ENCODE measurements at places on chromosomes 5 and 9.
A peak's percentile ranks its signal among the peaks of the same experiment; 100 is the strongest.

DNA sequence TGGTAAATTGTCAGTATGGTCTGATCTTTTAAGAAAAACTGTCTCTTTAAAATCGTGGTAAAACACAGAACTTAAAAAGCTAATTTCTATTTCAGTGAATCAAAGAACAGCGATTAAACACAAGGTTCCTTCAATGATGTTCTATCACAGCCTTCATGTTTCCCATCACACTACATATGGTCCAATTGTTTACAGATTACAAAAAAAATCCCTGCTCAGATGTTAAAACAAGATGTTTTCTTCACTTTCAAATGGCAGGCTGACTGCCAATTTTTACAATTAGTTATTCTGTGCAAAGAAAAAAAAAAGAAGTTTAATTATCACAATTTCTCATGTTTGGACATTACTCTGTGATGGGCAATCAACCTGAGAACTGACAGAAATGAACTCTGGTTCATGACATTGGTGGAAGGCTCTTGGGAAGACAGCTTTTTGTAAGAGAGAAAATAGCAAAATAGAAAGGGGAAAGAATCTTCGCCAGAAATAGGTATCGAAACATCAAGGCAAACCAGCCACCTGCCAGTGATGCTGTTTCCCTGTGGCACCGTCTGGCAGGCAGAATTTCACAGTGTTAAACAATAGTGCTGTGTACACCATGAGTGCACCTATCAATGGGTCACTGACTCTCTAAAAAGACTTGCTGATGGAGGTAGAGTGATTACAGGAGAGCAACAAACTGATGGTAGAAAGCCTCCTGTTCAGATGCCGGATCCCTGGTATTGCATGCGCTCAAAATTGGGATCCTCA lies 1020.0 kb upstream of the ARRDC3 start:
- no peak for DNase-seq

- DNase-seq: no peak
Measured at GRCh38 chr9:16150501-16150900, 597.7 kb downstream of the CCDC171 start.

GRCh38 chr9:130995086-130996011 lies 13.6 kb upstream of the LAMC3 start:
- peak; percentile 2 for DNase-seq

DNA sequence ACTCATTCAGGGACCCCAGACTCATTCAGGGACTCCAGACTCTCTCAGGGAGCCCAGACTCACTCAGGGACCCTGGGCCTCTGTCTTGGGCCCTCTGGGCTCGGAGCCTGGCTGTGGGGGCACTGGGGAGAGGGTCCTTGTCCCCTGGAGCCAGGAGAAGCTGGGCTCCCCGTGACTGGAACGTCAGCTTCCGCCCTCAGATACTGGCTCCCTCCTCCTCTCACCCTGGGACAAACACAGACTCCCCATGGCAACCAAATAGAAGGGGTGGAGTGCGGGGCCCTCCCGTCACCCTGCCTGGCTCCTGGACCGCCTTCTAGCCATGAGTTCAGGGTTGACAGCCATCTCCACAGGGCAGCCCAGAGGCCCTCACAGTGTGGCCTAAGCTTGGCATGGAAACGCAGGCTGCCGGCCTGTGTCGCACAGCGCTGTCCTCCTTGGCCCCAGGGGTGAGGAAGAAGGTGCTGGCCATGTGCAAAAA lies 27.6 kb downstream of the ZDHHC11B start:
- peak; percentile 35 for DNase-seq

DNA sequence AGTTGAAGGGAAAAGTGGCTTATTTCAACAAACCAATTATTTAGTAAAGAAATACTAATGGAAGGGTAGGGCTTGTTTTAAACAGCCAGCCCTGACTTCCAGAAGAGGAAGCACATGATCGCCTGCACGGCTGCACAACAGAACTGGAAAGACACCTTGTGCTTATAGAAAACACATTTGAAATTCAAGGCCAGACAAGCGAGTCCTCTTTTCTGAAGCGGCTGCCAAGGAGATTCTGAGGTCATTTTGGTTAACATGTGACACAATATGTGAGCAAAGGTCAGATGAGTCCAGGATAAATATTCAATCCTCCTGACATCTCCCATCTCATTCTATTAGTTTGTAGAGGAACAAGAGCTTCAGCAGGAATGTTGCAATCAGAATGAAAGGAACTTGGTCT lies 461.4 kb upstream of the ST8SIA4 start:
- no peak for DNase-seq

DNA sequence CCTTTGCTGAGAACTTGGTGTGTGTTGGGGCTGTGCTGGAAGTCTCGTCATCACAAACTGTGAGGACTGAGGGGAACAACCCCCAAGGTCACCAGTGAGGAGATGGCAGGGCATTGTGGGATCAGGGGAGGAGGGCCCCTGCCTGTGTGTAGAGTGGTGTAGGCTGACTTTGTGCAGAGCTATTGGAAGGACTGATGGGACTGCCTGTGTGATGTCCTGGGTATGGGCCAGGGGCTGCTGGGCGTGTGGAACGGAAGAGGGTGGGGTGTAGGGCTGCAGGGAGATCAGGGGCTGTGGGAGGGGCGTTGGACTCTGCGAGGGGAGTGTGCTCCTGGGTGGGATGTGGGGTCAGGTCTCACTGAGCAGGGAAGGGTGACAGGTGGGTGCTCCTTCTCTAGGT lies 3.6 kb downstream of the WNK2 start:
- DNase-seq: no peak

GRCh38 chr5:8508231-8508630 lies 639.3 kb downstream of the MTRR start:
- DNase-seq: no peak

GRCh38 chr5:52925001-52925400 lies 64.2 kb upstream of the ITGA2 start:
- no peak for DNase-seq

- no peak for DNase-seq
Measured at GRCh38 chr5:124421584-124421983, 324.9 kb downstream of the ZNF608 start.

GRCh38 chr5:573206-573605 lies 38.9 kb upstream of the CEP72 start:
- no peak for DNase-seq

DNA sequence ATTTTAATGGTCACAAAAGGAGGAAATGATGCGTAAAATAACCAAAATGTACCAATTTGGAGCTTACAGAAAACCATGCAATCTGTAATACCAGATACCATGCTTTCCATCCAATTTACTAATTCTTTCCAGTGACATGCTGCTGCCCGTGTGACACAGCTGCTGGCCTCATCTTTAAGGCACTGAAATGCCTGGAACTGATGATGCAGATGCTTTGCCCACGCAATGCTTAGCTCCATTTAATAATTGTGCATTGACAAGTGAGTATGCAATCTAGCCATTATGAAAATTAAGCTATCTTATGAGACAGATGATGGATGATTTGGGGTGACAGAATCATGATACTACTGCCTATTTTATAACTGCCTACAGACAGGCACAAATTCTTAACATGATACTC lies 169.2 kb upstream of the CTNND2 start:
- DNase-seq: no peak

DNA sequence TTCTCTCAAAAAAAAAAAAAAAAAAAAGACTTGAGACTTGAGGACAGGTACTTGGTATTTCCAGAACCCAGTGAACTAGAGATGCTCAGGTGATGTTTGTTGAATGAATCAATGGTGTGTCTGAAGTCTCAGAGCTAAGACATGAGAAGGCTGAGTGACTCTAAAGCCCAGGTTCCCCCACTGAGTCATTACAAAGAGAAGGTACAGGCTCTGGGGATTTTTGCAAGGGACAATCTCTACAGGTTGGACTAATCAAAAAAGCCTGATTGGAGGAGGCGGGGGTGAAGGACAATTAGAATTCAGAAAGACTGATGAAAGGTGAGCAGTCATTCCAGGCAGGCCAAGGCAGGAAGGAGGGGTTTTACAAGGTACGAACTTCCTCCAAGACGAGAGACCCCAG lies 8.2 kb upstream of the FABP6 start:
- DNase-seq: no peak

- DNase-seq: no peak
Measured at GRCh38 chr9:104092875-104093600, 1.1 kb upstream of the SMC2 start.

- DNase-seq: no peak
Measured at GRCh38 chr9:78510035-78510434, 213.1 kb downstream of the PSAT1 start.

DNA sequence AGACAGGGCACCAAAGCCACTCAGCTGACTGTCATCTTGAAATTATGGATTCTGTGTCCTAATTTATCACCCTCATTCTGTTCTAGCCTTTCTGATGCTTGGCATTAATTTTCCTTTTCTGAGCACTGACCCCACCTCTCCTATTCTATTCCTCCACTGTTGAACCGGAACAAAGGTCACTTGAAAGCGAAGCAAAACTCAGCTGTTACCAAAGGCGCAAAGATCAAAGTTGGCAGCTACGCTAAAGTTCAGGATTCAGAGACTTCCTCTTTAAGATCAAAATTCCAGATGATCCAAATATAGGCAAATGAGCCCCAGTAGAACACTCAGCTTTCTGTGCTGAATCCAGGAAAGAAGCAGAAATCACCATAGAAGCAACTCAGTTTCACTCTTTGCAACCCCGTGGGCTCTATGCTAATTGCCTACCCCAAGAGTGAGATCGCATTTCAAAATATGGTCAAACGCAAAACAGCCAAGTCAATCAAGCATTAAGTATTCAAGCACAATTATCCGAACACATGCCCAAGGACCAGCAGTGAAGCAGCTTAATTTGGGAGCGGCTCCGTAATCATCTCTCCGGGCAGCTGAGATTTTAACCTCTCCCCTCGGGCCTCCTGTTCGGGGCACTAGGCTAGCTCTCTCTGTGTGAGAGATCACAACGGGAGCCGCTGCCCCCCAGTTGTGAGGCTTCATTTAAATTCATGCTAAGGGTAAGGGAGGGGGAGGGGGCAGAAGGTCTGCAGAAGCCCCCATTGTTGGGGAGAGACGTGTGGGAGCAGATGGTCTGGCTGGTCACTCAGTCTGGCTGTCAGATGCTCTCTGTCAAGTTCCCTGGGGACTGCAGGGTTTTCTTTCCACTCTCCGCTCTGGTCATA lies 288.6 kb downstream of the ELAVL2 start:
- no peak for DNase-seq

DNA sequence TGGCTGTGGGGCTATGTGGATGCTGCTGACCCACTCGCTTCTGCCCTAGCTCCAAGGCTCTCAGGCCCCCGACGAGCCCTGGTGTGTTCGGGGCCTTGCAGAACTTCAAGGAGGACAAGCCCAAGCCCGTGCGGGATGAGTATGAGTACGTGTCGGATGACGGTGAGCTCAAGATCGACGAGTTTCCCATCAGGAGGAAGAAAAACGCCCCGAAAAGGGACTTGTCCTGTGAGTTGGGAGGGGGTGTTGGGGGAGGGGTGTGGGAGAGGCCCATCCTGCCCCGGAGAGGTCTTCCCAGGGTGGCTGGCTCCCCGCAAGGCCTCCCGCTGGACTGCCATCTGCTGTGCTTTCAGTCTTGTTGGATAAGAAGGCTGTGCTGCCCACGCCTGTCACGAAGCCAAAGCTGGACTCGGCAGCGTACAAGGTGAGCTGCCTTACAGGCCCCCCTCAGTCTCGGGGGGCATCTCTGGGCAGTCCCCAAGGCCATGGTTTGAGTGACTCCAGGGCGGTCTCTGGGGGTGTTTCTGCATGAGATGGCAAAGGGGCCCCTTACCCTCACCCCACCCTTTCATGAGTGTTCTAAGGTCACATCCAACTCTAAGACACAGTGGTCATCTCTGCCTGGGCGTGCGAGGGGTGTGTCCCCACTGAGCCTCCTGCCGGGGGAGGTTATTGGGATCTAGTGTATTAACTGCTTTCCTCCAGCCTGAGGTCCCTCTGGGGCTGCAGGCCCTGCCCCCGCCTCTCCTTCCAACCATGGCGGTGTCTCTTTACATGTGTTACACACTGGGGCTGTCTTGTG lies 89.5 kb downstream of the PHF2 start:
- no peak for DNase-seq

- DNase-seq: no peak
Measured at GRCh38 chr9:92377876-92378275, 26.5 kb downstream of the OGN start.

DNA sequence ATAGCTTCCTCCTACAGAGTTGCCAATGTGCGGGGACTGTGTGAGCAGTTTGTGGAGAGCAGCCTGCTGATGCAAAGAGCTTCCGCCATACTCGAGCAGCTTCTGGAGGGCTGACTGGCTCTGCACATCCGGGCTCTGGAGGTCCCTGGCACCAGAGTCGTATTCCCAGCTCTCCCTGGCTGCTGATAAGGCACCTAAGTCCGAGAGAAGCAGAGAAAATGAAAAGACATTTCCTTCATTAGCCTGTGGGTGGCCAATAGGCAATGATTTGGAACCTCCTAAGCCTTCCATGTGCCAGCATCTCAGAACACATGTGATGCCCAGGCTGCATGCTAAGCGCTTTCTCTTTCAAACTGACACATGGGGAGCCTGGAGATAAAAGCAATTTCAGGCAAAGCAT lies 94.3 kb downstream of the TSSK1B start:
- no peak for DNase-seq

DNA sequence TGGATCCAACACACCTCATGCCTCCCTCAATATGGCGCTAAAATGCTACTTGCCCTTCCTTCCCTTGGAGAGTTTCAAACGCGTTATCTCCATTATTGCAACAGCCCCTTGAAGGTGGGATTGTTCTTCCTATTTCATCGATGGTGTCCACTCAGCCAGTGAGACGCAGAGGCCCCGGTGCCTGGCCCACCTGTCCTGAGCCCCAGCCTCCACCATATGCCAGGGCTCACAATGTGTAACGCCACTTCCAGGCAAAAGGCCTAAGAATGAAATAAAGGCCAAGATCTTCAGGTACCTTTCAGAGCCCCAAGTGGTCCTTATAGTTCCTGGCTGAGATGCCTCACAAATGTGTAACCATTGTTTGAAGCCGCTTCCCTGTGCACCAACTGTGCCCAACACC lies 170.7 kb upstream of the PHYKPL start:
- DNase-seq: no peak

GRCh38 chr5:64744914-64745313 lies 23.6 kb downstream of the SREK1IP1 start:
- no peak for DNase-seq

- no peak for DNase-seq
Measured at GRCh38 chr9:137302449-137303150, 529 bp upstream of the NRARP start.

- no peak for DNase-seq
Measured at GRCh38 chr5:16883176-16883575, 52.9 kb downstream of the MYO10 start.

Data from CD4-positive, alpha-beta T cell treated with Interleukin-12 subunit alpha and Interleukin-12 subunit beta, for 1 hour (primary cell).